ENCODE measurements at places on chromosomes 11 and 22. TPM values are rescaled to one million over a fixed set of nuclear protein-coding genes. Genes with fewer than 3 reads are reported as not detected.

DNA sequence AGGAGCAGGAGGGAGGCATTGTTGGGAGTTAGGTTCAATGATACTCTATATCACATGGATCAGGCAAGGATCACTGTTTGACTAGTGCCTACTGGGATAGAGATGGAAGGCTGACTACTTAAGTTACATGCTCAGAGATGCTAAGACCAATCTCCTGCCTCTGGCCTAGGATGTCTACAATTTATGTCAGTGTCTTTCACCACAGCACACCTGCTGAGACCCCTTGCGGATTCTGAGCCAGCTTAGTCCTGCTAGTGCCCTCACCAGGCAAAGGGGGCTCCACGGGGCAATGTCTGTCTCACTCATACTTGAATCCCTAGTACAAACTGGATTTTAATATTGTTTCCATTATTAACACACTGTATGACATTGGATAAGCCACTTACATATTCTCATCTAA lies 732.5 kb downstream of the DLG2 start:
- DNase-seq = no peak

GRCh38 chr11:14393889-14394288 lies 34.9 kb upstream of the RRAS2 start:
- DNase-seq = no peak

DNA sequence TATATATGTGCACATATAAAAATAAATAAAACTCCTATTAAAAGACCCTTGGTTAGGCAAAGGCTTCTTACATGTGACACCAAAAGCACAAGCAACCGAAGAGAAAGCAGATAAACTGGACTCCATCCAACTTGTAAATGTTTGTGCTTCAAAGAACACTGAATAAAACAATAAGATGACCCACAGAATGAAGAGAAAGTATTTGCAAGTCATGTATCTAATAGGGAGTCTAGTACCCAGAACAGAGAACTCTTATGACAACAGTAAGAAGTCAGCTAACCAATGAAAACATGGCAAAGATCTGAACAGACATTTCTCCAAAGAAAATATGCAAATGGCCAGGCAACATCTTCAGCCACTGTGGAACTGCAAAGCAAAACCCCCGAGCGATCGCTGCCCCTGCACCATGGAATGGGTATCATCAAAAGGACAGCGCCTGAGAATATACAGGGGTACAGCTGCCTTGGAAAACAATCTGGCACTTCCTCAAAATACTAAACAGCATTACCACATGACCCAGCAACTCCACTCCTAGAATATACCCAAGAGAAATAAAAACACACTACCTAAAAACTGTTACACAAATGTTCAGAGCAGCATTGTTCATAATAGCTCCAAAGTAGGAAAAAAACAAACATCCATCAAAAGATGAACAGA lies 17.2 kb downstream of the BRD1 start:
- DNase-seq = no peak

- no peak for DNase-seq
Measured at GRCh38 chr11:68570691-68571090, 110.1 kb downstream of the PPP6R3 start.

DNA sequence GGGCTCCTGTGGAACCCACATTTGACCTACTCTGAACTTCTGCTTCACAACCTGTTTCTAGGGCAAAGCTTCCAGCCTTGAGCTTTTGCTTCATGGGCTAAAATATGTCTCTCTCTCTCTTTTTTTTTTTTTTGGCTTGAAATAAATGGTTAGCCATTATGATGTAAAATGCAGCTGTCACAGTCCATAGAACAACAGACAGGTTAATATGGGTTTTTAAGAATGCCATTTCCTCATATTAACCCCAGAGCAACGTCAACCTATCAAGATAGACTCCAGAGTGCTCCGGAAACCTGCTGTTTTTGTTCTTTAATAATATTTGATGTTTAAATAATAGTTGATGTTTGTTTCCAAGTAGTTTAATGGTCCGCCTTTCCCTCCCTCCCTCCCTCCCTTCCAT lies 285.6 kb downstream of the TENM4 start:
- DNase-seq = no peak

GRCh38 chr11:132535830-132536229 lies 996.5 kb downstream of the OPCML start:
- no peak for DNase-seq

- no peak for DNase-seq
Measured at GRCh38 chr22:47051441-47052071, 289.1 kb downstream of the TBC1D22A start.

GRCh38 chr22:26141831-26142230 lies 27.4 kb upstream of the SEZ6L start:
- no peak for DNase-seq

DNA sequence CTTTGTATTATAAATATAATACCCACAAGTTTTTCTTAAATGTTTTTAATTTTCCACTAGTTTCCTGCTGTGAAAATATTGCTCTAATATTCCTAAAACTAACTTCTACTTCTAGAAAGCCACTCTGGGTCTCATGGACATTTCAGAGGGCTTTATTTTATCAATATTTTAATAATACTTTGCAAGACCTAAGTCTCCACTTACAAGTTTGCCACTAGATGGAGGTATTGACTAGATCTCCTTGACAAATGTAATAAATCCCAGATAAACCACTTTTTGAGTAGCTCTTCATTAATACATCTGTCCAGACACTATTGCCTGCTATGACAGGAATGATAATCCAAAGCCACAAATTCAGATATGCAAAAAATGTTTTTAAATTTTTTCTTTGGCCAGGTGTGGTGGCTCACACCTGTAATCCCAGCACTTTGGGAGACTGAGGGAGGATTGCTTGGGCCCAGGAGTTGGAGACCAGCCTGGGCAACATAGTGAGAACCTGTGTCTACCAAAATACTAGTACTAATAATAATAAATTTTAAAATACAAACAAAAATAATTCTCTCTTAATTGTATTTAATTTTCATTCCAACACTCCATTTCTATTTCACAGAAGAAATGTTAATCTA lies 3.5 kb upstream of the ACAT1 start:
- DNase-seq = no peak

- no peak for DNase-seq
Measured at GRCh38 chr11:16825101-16825500, 86.7 kb downstream of the C11orf58 start.

DNA sequence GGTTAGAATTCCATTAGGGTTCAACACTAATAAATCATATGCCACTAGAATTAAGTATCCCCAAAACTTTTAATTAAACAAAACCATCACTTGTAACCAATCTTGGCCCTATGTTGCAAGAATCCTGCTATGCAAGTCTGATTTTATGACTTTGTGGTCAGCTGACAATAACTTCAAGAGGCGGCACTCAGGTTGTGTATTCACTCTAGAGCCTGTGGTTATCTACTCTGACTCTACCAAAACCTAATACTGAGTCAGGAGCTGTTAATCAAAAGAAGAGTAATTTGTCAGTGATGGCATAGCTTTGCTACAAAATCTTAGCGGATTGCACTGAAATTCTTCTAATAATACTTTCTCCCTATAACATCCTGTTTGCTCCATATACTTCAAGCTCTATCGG lies 253.7 kb downstream of the AASDHPPT start:
- DNase-seq = no peak

DNA sequence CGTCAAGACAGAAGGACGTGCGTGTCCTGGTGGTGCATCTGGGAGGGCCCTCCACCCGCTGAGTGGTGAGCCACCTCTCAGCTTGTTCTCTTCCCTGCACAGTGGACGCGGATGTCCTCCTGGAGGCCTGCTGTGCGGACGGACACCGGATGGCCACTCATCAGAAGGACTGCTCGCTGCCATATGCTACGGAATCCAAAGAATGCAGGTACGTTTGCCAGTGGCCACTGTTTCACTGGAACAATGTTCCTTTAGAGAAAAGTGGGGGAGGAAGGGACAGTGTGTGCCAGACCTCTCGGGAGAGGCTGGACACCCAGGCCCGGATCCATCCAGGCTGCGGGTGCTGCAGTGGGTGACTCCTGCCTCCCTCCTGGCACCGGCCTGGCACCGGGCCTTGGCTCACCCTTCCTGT lies 15.9 kb downstream of the FBLN1 start:
- DNase-seq = peak; percentile 78

- peak; percentile 84 for DNase-seq
Measured at GRCh38 chr11:126339863-126340434, 15.5 kb upstream of the ST3GAL4 start.

- no peak for DNase-seq
Measured at GRCh38 chr11:45042560-45042959, 91.9 kb upstream of the TP53I11 start.

DNA sequence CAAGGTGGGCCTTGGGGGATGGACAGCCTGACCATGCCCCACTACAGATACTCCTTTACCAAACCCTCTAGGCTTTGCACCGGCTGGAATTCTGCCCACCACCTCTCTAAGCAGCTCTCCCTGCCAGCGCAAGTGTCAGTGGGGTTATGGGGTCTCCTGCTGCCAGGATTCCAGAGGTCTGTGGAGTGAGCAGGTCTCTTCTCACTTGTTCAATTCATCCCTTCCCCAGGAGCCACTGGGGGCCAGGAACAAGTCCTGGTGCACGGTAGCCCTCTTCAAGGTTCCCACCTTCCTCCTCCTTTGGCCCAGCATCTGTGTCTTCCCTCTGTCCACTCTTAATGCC lies 30.5 kb downstream of the CCDC15 start:
- no peak for DNase-seq

- no peak for DNase-seq
Measured at GRCh38 chr11:65103476-65103875, 7.5 kb downstream of the VPS51 start.

- no peak for DNase-seq
Measured at GRCh38 chr11:72233056-72233772, 8.6 kb downstream of the INPPL1 start.

GRCh38 chr22:46479046-46479445 lies 58.4 kb downstream of the CELSR1 start:
- DNase-seq = no peak

DNA sequence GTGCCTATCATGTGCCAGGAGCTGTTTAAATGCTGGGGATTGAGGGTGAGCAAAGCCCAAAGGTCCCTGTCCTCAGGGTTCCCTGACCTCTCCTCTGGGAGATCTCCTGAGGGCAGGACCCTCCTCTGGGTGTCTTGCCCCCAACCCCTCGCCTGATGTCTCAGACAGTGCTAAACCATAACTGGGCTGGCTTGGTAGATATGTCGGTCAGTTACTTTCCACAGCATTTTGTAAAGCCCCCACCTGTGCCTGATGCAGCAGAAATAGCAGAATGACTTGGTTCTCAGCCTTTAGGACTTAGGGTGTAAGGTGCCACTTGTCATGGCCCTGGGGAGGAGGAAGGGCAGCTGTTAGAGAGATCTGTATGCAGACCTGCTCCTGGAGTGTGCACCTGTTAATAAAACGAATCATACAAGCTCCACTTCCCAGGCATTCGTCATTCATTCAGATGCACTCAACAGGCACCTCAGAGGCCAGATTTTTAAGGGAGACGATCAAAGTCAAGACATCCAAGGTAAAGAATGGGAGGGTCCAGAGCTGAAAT lies 88.1 kb downstream of the TP53I11 start:
- no peak for DNase-seq

GRCh38 chr11:106418791-106419190 lies 341.3 kb downstream of the AASDHPPT start:
- no peak for DNase-seq

DNA sequence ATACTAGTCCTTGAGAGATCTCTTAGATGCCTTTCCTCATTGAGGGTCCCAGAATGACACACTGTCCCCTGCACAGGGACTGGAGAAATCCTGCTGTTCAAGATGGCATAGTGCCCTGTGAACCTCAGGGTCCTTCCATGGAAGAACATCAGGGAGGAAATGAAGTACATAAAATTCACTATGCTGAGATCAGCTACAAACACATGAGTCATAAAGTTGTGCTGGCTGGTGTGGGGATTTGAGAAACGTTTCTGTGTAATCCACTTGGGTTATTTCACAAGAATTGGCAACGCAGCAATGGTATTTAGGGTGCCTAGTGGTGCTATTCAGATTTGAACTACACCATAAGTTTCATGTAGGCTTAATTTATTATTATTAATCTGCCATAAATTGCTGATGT lies 174.4 kb downstream of the MAML2 start:
- no peak for DNase-seq

DNA sequence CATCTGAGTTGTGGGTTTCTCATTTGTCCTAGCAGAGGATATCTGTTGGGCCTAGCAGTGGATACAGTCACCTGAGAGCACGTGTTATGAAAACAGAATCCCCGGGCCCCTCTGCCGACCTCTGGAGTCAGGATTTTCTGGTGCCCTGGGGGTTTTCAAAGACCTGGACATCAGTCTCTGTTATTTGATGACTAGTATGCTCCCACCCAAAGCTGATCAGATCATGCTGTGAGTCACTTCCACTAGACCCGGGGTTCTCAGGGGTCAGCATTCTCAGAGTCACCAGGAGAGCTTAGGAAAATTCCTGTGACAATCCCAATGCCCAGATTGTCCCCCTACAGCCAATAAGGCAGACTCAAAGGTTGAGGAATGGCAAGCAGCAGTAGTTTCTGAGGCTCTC lies 38.7 kb downstream of the KCNJ1 start:
- no peak for DNase-seq

DNA sequence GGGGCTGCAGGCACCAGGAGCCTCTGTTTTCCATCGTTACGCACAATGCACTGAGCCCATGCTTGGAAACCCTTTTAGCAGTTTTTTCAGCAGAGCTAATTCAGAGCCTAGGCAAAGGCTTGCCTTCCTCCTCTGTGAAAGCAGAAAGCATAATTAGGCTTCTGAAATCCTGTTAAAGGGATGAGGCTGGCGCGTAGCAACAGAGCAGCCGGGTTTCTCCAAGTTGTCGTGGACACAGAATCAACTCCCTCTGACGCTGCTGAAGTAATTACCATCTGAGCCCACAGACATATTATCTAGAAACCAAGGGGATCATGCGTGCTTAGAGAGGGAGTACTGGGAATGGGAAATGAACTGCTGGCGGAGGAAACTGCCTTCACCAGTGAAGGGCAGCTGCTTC lies 85.4 kb downstream of the MYO18B start:
- DNase-seq = no peak

GRCh38 chr11:2703363-2704141 lies 3.8 kb upstream of the KCNQ1OT1 start:
- DNase-seq = no peak

GRCh38 chr11:117176186-117176585 lies 2.4 kb upstream of the SIDT2 start:
- DNase-seq = no peak

JHY gene
- total RNA-seq = 6.2 TPM

IL18BP gene
- 16.9 TPM for total RNA-seq

SLC16A8 gene
- total RNA-seq = not detected

PRR33 gene
- total RNA-seq = not detected

BSCL2 gene
- 201 TPM for total RNA-seq

TECTA gene
- 0.04 TPM for total RNA-seq

TRPM5 gene
- not detected for total RNA-seq

C11orf97 gene
- not detected for total RNA-seq

SPINDOC gene
- total RNA-seq = 49.7 TPM

ADM gene
- 21.9 TPM for total RNA-seq
